ENCODE measurements at places on chromosomes 16 and 17. TPM values are rescaled to one million over a fixed set of nuclear protein-coding genes. Genes with fewer than 3 reads are reported as not detected.

TBC1D26 gene
- total RNA-seq, result not detected

KRT36 gene
- total RNA-seq, result not detected

KRTAP1-1 gene
- not detected for total RNA-seq

GRAP gene
- total RNA-seq, result 0.20 TPM

EME2 gene
- total RNA-seq, result 18.4 TPM

CCNF gene
- total RNA-seq, result 40.3 TPM

EFCAB5 gene
- under 0.01 TPM for total RNA-seq

CRHR1 gene
- not detected for total RNA-seq

MYH11 gene
- not detected for total RNA-seq

HEATR9 gene
- total RNA-seq, result not detected

SLFN5 gene
- total RNA-seq, result 55.3 TPM

KCNH4 gene
- total RNA-seq, result not detected
